Tongue (tissue), 3 donors: ENCODE measurements at places on chromosomes 11 and 22. TPM values are rescaled to one million over a fixed set of nuclear protein-coding genes. Genes with fewer than 3 reads are reported as not detected.

Gene SCN2B
- total RNA-seq = 12.0 TPM

DNA sequence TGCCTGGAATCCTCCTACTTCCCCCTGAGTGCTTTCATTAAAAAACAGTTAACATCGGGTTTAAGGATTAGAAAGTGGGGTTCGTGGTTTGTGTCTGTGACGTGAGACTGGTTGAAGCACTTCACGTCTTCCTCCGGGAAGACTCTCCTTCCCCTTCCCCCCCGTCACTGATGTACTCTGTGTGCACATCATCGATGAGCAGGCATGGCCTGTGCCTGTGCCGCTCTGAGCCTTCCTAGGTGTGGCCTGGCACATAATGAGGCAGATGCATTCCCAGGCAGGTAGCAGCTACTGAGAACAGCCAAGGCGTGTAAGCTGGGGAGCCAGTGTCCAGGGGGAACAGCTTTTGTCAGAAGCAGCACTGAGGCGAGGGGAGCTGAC lies 93.8 kb downstream of the BCR start:
- DNase-seq = no peak

Gene TEX54
- total RNA-seq = not detected

Gene OR4D5
- not detected for total RNA-seq

Gene ARHGAP42
- 45.4 TPM for total RNA-seq

Gene OSM
- not detected for total RNA-seq

DNA sequence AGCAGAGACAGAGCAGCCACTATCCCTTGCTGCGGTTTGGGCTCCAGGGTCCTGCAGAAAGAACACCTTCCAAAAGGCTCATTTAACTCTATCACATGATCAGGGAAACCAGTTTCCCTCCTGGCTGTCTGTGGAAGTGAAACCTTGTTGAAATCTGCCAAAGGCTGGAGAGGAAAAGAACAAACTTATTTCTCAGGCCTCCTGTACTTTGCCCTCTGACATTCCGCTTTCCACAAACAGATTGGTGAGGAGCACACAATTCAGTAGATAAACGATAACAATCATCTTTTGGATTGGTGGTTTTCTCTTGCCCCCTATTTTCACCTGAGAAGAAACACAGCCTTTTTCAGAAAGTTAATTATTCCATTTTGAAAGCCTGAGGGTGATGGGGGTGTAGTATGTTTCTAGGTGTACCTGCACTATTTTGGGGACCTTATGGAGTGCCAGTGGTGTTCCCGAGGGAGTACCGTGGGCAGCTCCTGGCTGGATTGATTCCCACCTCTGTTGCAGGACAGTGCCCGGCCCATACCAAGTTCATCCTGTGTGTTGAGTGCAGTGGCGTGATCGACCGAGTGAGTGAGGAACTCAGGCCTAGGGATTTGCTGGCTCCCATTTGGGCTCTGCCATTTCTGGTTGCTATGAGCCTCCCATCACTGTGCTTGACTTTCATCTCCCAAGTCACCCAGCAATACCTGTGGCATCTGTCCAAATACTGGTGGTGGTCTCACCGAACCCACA lies 102.0 kb downstream of the TBC1D22A start:
- DNase-seq = no peak

Gene KIF18A
- 12.9 TPM for total RNA-seq

- no peak for DNase-seq
Observed at GRCh38 chr11:72343006-72343756, 91.2 kb downstream of the CLPB start.

- no peak for DNase-seq
Observed at GRCh38 chr11:108062336-108062735, 53.6 kb downstream of the CUL5 start.

Gene RIMBP3C
- not detected for total RNA-seq

Gene SYCE3
- not detected for total RNA-seq

DNA sequence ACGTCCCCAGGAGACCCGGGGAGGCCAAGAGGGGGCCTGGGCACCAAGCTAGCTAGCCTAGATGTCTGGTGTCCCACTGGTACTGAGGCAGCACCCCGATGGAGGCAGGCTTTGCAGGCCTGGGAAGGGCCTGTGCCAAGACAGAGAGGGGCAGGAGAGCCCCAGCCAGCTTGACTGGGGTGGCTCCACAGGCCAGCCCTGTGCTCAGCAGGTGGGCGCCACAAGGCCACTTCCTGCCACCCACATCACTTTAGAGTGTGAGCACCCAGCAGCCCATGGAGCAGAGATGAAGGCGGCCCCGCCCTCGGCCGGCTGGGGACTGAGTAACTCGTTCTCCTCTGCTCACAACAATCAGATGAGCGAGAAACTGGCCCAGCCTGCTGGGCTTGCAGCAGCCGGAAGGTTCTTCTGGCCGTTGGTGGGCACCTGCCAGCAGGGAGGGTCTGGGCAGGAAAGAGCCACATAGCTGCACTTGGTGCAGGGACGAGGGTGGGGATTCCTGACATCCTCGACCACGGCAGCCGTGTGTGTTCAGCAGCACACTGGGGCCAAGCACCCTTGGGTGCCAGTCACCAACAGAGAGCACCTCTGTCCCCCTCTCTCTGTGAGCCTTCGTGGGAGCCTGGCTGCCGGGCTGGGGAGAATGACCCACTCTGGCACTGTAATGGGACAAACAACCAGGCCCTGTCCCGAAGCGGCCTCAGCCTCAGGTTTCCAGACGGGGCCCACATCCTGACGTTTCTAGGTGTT lies 7.6 kb downstream of the OSBPL5 start:
- no peak for DNase-seq

DNA sequence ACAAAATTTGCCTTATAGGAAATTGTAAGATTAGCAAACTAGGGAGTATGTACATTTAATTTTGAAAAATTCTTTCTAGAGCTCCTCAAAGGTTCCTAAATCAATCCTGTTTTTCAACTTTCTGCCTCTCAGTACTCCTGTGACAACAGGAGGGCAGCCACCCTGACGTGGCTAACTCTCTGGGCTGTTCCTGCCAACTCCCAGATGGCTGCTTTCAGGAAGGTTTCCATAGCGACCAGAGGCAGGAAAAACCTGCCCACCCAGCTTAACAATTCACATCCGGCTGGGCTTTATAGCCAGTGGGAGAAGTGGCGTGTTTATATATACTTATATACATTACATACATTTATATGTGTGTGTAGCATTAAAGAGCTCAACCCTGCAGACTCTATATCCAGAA lies 26.5 kb downstream of the SGSM3 start:
- peak; percentile 84 for DNase-seq

Gene BAIAP2L2
- not detected for total RNA-seq

GRCh38 chr22:22666307-22667091 lies 22.1 kb downstream of the GGTLC2 start:
- DNase-seq = peak; percentile 50

GRCh38 chr11:85307366-85307765 lies 319.8 kb downstream of the DLG2 start:
- peak; percentile 11 for DNase-seq

GRCh38 chr11:11409901-11410300 lies 56.9 kb upstream of the CSNK2A3 start:
- DNase-seq = no peak
